ENCODE measurements at places on chromosomes 11 and 22.

- DNase-seq, result no peak
Measured at GRCh38 chr11:64027651-64028397, 7.9 kb upstream of the FLRT1 start.

GRCh38 chr22:19238900-19239299 lies 52.6 kb downstream of the CLTCL1 start:
- DNase-seq, result no peak

DNA sequence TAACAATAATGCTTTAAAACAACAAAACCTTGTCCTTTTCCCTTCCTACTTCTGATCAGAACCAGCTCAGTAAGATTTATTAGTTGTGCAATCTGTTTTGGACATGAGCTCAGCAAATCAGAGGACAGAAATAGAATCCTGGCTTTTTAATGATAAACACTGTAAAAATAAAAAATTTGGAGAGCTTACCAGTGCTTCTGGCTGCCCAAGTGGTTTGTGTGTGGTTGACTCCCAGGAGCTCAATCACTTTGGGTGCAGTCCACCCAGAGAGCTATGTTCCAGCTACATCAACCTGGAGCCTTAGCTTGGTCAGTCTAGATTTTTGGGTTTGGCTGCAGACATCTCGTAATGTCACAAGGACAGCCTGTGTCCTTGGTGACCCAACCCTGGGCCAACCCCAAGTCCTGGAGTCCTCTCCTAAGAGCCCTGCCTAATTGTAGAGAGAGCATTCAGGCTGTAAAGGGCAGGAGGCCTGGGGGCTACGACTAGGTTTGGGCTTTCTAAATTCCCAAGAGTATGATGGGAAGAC lies 28.5 kb downstream of the CD44 start:
- no peak for DNase-seq

GRCh38 chr11:64854534-64855502 lies 10.4 kb upstream of the CDC42BPG start:
- DNase-seq, result peak; percentile 75

GRCh38 chr11:126061707-126062678 lies 673 bp downstream of the CDON start:
- DNase-seq, result no peak

GRCh38 chr22:39229688-39230260 lies 15.0 kb downstream of the PDGFB start:
- DNase-seq, result no peak

GRCh38 chr11:29578806-29579205 lies 438.0 kb downstream of the KCNA4 start:
- no peak for DNase-seq

DNA sequence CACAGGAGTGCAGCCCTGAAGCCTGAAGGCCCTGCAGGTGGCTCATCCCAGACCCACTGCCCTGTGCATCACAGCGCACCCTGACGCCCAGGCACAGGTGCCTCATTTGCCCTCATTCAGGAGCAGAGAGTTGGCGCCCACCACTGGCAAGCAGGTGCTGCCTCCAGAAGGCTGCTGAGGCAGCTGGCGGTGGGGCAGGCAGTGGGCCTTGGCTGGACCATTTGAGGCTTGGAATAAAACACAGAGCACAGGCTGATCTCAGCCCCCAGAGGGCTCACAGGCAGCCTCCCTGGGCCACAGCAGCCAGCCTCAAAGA lies 1151.9 kb downstream of the BRD1 start:
- no peak for DNase-seq

DNA sequence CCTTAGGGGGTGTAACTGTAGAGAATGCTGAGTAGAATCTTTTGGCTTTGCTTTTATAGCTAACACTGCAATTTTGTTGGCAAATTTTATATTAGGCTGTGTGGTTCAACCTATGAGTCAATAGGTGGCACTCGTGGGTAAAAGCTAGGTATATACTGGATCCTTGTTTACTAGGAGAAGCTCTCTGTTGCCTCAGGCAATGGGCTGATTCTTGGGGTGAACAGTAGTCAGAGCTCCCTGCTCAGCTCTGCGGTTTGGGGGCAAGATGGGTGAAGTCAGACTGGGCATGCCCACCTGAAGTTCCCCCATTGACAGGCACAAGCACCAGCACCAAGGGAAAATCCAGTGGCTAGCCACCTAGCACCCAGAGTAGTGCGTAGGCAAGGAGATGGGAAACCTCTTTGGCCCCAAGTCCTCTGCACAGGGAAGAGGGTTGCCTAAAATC lies 238.7 kb downstream of the FAM181B start:
- DNase-seq, result no peak

- no peak for DNase-seq
Measured at GRCh38 chr11:127791844-127792243, 791.3 kb upstream of the KIRREL3 start.

DNA sequence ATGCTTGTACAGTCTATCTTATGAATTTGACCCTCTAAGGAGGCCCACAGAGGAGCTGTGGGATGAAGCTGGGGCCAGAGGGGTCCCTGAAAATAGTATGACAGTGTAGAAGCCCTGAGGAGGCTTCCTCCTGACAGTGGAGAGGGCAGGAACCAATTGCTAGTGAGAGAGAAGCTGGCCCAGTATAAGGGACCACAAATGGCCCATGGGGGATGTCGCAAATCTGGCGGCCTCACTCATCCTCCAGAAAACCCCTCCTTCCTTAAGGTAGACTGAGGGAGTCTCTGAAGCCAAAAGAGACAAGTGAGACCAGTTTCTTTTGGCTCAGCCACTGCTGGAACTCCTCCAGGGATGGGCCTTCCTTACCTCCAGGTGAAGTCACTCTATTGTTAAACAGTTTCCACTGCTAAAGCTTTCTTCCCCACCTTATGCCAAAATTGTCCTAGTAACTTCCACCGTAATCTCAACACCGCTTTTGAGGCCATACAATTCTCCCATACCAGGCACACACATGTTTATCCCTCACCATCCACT lies 17.8 kb upstream of the CASTOR1 start:
- DNase-seq, result no peak

- no peak for DNase-seq
Measured at GRCh38 chr11:6402561-6402981, 12.3 kb downstream of the SMPD1 start.

GRCh38 chr11:62068730-62069129 lies 55.1 kb upstream of the INCENP start:
- DNase-seq, result no peak

DNA sequence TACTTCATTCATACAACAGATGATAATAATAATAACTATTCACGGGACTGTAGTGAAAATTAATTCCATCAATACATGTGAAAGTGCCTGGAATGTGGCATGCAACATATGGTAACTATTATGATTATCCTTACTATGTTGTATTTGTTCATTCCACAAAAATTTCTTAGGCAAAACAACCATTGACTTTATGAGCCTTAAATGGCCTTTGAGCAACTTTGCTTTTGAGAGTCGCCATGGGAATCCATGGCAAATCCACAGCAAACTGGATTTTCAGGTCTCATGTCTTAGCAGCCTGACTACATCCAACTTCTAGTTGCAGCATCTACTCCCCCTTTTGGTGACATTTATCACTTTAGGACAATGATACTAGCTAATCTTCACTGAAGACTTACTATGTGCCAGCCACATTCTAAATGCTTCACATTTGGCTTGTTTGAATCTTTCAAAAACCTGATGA lies 56.8 kb downstream of the SLC1A2 start:
- DNase-seq, result no peak

DNA sequence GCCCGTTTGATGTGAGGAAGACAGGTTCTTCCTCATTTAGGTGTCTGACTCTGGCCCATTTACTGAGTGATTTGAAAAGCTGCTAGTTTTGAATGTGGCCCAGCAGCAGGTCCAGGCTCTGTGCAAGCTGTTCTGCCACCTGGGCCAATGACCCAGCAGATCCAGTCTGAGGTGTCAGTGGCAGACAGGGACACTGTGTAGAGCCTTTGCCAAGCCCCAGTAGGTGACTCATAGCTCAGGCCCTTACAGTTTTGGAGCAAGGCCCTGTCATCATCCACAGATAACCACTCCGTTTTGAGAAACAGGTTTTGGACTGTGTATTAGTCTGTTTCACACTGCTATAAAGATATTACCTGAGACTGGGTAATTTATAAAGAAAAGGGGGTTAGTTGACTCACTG lies 23.9 kb downstream of the TSPAN32 start:
- no peak for DNase-seq

DNA sequence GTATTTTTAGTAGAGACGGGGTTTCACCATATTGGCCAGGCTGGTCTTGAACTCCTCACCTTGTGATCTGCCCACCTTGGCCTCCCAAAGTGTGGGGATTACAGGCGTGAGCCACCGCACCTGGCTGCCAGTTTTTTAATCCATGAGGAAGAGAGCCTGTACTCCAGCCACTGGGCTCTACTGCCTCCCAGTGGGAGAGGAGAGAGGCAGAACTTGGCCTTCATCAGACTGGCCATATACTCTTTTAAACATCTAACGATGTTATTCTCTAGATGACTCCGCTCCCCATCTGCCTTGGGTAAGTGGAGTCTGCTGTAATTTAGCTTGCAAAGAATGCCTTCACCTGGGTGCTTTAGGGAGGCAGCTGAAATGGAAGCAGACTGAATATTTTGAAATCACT lies 34.6 kb downstream of the SLC6A5 start:
- no peak for DNase-seq

GRCh38 chr11:32894149-32894827 lies 1.7 kb downstream of the QSER1 start:
- peak; percentile 37 for DNase-seq

DNA sequence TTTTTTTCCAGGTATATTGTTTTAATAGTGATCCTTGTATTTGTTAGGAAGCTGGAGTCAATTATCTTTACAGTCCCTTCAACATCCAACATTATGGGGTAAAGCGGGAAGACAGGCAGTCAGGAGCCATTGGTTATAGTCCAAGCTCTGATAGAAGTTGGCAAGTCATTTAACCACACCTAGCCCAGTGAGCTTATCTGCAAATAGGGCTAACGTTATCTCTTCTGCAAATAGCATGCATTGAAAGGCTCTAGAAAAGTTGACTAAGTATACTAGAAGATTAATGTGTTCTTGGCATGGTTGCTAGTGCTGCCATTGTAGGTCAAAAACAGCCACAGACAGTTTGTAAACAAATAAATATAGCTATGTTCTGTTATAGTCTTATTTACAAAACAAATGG lies 520.7 kb downstream of the OPCML start:
- DNase-seq, result no peak

- DNase-seq, result no peak
Measured at GRCh38 chr11:31106968-31107576, 262.5 kb downstream of the DCDC1 start.

DNA sequence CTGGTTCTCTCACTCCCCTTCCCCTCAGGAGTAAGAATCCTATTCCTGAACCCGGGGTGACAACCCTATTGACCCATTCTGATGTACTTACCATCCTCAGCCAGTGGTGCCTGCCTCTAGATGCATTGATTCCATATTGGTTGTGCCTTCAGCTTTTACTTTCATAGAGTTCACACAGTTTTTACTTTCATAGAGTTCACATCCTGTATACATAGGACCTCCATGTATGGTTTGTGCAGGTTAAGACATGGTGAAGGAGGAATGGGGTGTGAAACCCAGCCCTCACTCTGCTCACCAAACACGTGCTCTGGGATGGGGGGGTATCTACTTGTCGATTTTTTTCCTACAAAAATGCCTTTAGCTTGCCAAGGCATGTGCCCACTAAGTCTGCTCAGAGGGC lies 105.6 kb upstream of the TBCEL start:
- DNase-seq, result no peak

GRCh38 chr11:10005955-10006525 lies 288.0 kb downstream of the SBF2 start:
- no peak for DNase-seq

DNA sequence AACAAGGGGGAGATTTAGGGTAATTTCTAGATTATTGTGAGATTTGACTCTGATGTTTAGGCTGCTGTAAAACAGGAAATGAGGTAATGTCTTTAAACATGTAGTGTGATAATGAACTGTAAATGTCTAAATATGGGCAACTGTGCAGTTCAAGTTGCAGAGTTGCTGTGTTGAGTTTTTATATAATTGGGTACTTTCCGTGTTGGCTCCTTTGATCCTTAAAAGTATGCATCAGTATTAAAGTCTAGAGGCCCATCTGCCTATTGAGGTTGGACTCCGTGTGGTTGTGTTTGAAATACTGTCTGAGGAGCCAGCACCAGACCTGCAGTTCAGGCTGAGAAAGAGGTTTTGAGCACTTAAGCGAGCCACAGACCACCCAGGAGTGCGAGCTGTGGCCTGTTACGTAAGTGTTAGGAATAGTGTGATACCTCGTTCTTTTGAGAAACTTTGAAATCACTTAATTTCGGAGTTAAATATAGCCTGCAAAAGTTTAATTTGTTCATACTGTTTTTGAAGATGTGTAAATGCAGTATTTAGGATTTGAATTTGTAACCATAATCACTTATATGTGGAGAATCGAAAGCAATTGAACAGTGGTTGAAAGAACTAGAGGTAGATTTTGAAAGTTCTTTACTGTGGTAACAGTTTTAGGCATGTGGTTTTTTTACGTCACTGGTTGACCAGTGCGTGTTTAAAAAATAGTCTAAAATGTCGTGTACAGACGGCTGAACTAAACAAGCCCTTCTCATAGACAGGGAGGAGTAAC lies 9.0 kb downstream of the FAM118A start:
- no peak for DNase-seq

DNA sequence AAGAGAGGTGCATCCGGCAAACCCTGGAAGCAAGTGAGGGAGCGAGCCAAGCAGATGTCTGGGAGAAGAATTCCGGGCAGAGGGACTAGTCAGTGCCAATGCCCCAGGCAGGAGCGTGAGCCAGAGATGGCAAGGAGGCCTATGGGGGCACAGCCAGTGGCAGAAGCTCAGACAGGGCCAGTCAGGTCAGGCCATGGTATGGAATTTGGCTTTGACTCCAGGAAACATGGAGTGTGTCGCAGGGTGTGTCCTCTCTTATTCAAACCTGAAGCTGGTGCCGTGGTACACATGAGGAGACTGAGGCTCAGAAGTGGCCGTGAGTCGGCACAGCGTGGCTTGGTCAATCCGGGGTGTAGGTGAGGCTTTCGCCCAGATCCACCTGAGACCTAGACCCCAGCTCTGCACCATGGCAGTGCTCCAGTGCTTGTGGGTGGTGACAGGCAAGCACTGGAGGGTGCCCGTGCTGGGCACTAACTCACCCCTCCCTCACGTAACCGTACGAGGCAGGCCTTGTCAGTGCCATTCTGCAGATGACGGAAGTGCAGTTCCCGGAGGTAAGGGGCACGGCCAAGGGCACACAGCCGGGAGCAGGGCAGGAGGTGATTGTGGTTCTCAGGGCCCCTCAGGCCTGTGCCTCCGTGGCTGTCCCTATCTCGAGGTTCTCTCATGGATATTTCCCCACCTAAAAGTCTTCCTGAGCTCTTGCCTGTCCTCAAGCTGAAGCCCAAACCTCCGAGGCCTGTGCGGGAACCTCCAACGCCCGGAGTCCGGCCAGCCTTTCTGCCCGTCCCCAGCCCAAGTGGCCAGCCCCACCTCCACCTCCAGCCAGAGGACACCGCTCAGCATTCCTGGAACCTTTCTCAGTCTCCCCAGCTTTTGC lies 10.6 kb upstream of the SPI1 start:
- DNase-seq, result no peak

GRCh38 chr11:82303671-82304070 lies 430.0 kb downstream of the FAM181B start:
- no peak for DNase-seq

GRCh38 chr22:46117206-46118199 lies 32.8 kb upstream of the PPARA start:
- DNase-seq, result no peak

GRCh38 chr11:45530111-45530510 lies 135.3 kb downstream of the CHST1 start:
- no peak for DNase-seq

- no peak for DNase-seq
Measured at GRCh38 chr22:49514641-49515040, 313.0 kb downstream of the BRD1 start.

GRCh38 chr22:28068826-28069225 lies 149.8 kb upstream of the PITPNB start:
- DNase-seq, result no peak

Measured in pulmonary artery endothelial cell (primary cell).